ENCODE measurements at places on chromosomes 5 and 9.

DNA sequence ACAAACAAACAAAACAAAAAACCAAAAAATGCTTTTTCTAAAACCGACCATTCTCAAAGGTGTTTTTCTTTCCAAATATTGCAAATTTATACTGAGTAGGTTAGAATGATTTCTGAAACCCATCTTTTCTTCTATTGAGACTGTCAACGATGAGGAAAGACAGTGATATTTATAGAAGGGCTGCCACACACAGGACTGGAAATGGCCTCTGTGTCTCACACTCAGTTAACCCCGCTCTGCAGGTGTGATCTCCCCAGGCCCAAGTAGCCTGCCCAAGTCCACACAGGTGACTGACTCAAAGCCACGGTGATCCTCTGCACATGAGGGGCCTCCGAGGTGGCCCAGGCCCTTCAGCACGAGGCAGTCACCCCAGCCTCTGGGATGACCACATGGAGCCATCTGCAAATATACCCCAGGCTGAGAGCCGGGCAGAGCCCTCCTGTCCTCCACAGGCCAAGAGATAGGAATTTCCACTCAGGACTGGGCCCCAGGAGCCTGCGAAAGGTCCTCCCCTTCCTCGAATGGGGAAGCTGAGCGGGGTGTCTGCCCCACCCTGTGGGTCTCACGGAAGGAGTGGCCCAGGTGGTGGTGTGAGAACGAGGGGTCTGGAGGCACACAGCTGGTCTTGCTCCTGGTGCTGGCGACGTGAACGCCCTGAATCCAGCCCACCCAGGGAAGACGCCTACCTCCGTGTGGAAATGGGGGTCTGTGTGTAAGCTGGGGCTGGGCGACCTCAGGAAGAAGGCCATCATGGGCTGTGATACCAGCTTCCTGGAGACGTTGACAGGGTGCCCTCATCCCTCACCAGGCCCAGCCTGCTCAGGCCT is 53.0 kb upstream of the PHYKPL start:
- no peak for DNase-seq

DNA sequence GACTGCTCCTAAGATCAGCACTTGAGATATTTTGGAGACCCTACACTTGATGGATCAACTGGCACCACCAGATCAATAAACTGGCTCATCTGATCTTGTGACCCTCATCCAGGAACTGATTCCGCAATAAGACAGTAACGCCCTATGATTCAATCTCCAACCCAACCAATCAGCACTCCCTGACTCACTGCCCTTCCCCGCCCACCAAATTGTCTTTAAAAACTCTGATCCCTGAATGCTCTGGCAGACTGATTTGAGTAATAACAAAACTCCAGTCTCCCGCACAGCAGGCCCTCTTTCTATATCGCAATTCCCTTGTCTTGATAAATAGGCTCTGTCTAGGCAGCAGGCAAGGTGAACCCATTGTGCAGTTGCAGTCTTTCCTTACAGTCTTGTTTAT is 677.0 kb downstream of the LRRC70 start:
- no peak for DNase-seq

- DNase-seq, result no peak
These were observed 180.0 kb downstream of the KIF4B start for GRCh38 chr5:155193483-155194107.

DNA sequence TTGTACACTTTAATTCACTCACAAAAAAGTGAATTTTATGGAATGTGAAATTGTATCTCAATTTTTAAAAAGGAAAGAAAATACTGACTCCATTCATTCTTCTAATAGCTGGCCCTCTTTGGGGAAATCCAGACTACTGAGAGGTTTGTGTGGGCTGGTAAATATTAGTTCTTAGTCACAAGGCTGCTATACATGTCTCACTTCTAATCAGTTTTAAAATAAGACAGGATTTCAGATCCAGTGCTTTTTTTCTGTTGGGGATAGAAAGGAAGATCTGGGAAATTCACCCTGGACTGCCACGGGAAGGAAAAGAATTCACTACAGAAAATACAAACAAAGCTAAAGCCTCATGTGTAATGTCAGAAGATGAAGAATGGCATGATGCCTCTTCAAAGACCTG is 32.7 kb upstream of the ADAMTSL1 start:
- DNase-seq, result no peak
